ENCODE measurements at places on chromosomes 1 and 21.

- no peak for DNase-seq
Measured at GRCh38 chr1:154698320-154699096, 90.5 kb upstream of the ADAR start.

DNA sequence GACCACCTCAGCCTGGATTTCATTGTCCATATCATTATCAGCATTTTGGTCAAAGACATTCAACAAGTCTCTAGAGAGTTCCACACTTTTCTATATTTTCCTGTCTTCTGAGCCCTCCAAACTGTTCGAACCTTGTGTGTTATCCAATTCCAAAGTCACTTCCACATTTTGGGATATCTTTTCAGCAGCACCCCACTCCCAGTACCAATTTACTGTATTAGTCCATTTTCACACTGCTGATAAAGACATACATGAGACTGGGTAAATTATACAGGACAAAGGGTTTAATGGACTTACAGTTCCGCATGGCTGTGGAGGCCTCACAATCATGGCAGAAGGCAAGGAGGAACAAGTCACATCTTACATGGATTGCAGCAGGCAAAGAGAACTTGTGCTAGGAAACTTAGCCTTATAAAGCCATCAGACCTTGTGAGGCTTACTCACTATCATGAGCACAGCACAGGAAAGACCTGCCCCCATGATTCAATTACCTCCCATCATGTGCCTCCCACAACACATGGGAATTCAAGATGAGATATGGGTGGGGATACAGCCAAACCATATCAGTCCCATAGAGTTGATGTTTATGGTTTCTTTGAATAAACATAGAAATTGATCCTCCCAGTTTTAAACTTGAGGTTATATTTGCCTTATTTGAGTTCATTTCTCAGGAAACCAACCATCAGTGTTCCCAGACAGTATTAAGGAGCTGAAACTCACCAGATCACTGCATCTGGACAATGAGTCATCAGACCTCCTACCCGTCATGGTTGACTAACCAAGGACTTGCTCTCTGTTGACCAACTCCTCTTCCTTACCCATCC, 322.7 kb upstream of the DUSP10 start:
- no peak for DNase-seq

GRCh38 chr1:2269193-2269921, 41.2 kb downstream of the SKI start:
- no peak for DNase-seq

DNA sequence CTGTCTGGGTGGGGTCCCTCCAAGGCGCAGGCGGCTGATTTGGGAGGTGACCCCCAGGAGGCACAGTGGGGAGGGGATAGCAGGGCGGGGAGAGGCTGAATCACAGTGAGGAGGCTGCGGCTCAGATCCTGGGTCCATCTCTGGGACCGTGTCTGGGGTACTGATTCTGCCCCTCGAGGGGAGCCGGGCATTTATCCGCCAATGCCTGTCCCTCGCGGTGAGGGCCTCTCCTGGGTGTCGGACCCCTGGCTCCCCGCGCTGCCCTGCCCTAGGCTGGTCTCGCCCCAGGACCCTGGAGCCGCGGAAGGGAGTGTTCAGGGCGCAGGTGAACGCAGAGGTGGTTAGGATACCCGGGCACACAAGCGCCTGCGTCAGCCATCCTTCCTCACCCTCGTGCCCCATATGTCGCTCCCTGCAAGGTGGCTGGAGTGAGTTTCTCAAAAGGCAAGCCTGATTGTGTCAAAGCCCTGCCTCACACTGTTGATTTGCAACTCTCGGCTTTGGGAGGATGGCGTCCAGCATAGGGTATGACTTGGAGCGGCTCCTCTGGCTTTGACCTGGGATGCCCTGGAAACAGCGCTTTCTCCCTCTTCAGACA, 530.9 kb downstream of the PTPRU start:
- no peak for DNase-seq

DNA sequence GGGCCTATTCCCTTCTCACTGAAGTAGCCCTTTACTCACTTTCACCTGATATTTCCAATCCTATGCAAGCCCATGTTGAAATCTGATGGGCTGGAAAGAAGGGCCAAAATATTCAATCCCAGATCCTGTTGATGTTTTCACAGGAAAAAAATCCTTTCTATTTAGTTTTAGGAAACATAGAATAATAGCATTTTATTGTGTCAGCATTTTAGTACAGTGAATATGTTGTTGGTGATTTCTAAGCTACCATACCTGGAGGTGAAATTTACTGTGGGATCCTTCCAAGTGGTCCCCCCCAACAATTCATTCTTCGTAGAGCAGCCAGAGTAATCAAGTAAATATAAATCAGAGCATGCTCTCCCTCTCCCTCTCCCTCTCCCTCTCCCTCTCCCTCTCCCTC, 3.4 kb upstream of the UBE2U start:
- no peak for DNase-seq

DNA sequence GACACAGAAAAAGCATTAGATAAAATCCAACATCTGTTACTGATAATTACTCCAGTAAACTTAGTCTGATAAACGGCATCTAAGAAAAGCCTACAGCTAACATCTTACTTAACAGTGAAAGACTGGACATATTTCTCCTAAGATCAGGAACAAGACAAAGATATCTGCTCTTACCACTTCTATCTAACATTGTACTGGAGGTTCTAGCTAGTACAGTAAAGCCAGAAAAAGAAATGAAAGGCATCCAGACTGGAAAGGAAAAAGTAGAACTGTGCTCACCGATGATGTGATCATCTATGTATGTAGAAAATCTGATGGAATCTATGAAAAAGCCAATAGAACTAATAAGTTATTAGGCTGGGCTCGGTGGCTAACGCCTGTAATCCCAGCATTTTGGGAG, 21.7 kb downstream of the NEXN start:
- no peak for DNase-seq

Measured in GM19239 (cell line).